BE2C (cell line): ENCODE measurements at places on chromosomes 1 and 21.

DNA sequence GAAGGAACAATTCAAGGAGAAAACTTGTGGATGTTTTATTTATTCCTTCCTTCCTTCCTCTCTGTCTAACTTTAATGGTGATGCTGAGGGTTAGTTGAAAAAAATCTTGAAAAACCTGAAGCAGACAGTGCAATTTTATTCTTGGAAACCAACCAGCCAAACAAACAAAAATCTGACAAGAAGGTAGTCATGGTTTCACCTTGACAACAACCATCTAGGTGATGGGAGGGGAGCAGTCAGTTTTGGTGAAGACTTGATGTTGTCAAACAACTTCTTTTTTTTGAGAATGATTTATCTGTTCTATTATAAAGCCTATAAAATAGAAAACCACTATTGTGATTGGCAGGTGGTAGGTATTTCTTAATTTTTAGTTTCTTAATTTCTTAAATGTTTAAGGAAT, 92.4 kb upstream of the GPR88 start:
- DNase-seq = no peak

GRCh38 chr1:26145041-26145959, 13.6 kb upstream of the FAM110D start:
- peak; percentile 75 for DNase-seq

DNA sequence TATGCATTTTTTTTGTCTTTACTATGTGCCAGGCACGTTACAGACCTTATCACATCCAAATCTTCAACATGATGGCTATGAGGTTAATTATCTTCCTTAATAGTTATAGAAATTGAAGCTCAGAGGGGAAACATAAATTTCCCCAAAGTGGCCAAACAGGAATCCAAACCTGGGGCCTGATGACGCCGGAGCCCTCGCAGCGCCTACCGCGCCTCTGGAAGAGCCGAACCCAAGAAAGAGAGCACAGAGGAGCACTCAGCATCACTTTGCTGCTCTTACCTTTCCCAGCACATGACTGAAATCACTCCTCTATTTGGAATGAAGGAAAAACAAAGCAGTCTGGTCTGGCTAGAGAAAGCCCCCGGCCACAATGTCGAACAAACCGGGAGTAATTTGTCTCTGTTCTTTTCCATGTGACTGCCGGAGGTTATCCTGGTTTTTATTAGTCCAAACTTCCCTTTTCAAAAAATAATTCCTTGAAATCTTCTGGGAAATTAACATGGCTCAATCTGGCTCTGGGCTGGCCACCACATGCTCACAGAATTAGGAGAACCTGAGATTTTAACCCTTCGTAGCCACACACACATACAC, 195.5 kb downstream of the ADSS2 start:
- no peak for DNase-seq

GRCh38 chr1:51863384-51863783, 15.1 kb downstream of the NRDC start:
- DNase-seq = no peak

- DNase-seq = no peak
Measured at GRCh38 chr1:20474996-20475395, 11.0 kb downstream of the CAMK2N1 start.
